ENCODE measurements at places on chromosomes 1 and 21. TPM values are rescaled to one million over a fixed set of nuclear protein-coding genes. Genes with fewer than 3 reads are reported as not detected.

The SOAT1 gene
- 11.8 TPM for polyA plus RNA-seq

The SPRR1A gene
- polyA plus RNA-seq, result 9.5 TPM

The C1orf87 gene
- not detected for polyA plus RNA-seq

The C8A gene
- polyA plus RNA-seq, result not detected

The CSF1 gene
- 82.1 TPM for polyA plus RNA-seq

The CD101 gene
- 1.1 TPM for polyA plus RNA-seq
